CD4-positive, alpha-beta T cell (primary cell): ENCODE measurements at places on chromosomes 2 and 18.

- no peak for DNase-seq
These were observed 104.7 kb upstream of the FAM117B start for GRCh38 chr2:202530038-202530437.

- peak; percentile 1 for DNase-seq
These were observed 185.9 kb downstream of the PDE1A start for GRCh38 chr2:182240862-182241371.

DNA sequence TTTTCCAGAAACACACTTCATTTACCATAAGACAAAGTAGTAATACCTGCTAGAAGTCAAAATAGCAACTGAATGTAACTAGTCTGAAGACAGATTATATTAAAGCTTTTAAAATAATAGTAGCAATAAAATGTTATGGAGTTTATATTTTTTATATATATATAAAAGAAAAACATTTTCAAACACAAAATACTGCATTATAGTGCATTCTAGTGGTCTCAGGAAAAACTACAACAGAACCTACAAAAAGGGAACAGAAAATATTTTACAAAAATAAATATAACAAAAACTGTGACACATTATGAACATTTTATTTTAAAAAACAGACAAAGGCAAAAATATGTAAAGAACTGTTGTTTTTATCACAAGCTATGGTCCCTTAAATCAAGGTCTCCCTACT, 48.0 kb downstream of the STRN start:
- DNase-seq, result no peak

DNA sequence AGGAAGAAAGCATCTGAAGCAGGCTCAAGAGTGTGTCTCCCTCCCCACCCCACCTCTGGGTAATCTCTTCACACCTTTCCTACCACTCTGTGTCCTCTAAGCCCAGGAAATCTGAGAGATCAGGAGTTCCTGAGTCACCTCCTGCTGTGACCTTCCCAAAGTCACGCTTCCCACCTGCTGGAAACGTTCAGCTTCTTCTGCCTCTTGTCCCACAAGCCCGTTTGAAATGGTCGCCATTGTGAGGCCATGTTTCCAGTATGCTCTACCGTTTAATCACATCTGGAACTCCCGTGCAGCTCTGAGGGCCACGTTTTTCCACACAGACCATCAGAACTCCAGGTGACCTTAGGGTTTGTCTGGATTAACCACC, 25.9 kb downstream of the GREB1 start:
- no peak for DNase-seq

DNA sequence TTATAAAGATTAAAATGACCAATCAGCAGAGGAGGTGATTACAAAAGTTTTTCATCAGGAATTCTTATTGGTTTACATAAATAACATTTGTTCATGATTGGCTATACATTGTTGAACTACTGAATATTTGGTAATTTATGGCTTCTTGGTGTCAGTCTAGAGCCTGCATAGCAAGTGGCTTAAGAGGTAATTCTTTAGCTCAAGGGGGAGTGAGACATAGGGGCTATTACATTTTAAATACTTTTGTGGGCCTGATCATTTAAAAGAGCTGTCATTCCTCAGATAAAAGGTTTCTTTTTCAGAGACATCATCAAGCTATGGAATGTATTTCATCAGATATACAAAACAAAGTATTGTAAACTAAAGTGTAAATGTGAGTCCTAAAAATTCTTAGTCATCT, 373.8 kb downstream of the EPHA4 start:
- DNase-seq, result no peak

GRCh38 chr2:239943571-239943970, 81.6 kb downstream of the NDUFA10 start:
- no peak for DNase-seq

GRCh38 chr2:135304694-135305093, 226.3 kb downstream of the ZRANB3 start:
- DNase-seq, result no peak

DNA sequence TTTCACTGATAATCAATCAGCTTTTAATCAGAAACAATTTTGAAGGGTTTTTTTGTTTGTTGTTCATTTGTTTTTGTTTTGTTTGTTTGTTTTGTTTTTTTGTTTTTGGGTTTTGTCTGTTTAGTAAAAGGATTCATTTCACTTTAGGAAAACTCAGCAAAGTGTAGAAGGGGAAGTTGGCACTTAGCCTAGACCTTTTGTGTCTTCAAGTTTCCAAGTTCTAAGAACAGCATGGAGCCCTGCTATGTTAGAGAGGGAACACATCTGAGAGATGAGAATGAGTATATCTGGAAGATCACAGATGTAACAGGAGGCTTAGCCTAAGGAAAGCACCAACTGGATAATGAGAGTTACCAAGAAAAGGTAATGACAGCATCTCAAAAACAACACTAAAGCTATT, 501.5 kb downstream of the ERBB4 start:
- DNase-seq, result no peak

DNA sequence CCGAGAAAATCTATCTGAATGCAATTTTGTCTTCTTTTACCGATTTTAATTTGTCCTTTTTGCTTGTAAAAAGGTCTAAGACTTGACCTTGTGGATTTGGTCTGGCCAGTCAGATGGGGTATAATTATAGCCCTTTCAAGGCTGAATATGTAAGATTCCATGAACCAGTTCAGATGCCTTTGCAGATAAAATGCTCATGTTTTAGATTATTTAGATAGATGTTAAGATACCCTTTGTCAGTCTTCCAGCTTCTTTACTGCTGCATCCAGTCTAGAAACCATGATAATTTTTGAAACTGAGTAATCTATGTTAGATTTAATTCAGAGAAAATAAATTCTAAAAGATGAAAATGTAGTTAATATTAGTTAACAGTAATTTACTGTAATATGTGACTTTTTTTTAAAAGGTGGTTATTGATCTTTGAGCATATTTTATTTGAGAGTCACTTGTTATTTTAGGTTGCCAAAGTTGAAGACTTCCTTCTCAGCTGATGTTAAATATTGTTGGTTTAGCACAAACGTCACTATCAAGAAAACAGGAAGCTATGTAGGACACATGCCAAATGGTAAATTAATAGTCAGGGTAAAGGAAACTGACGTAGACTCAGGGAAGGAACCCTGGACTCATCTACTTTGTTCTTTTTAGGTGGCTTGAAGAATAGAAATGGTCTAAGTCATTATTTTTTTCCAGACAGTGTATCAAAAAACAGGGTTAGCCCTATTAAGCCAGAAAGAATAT, 29.8 kb downstream of the BABAM2 start:
- DNase-seq, result peak; percentile 84

- DNase-seq, result no peak
These were observed 47.2 kb downstream of the FAM124B start for GRCh38 chr2:224354632-224355211.

DNA sequence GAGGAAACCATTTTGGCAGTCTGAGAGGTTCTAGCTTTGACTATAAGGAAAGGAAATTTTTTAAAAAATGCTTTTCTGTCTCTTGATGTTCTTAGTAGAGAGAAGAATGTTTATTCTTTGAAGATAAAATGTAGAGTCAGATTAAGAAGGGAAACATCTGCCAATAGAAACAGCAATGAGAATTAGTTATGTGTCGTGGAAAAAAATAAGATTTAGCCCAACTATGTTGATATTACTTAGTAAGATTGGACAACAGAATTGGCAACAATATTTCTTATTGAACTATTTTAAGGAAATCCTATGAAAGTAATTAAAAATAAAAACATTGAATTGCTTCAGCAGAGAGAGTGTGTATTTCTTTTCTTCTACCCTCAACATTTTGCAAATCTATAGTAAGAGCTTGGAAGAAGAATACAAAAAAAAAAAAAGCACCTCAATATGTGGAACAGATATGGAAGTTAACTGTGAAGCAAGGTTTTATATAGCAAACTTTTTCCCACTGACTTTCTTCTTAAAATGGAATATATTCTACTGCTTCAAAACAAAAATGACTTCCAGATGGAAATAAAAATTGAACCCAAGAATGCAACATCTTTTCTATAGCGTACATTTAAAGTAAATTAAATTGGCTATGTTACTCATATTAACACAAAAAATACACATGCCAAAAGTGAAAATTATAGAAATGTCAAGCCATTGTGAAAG, 177.9 kb downstream of the FAM124B start:
- no peak for DNase-seq

DNA sequence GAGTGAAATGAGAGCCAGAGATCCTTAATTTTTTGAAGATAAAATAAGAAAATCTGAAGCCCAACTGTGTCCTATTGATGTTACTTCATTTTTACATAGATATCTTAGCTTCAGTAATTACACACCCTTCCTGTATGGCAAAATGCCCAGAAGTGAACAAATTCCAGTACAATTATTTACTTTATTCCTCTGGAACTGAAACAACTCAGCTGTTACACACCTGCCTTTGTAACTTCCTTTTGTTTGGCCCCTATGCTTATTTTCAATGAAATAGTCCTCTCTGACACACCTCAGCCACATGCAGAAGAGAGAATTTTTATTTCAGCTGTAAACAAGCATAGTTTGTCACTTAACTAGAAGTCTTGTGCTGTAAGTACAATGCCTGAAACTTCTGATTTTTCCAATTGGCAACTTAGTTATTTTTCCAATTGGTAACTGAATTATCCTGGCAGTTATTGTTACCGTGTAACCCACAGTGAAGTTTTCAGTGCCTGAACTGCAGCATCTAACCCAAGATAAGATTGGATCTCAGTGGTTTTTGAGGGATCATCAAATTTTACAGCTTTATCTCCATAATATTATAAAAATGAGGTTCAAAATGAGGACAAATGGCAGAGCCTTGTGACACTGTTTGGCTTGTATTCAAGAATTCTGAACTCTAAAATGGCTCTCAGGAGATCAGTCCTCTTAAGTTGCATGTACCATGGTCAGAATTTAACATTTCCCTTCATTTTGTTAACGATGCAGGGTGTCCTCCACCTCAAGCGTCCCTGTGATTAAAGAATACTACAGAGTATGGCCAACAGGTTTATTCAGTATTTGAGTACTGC, 82.6 kb downstream of the PKP4 start:
- no peak for DNase-seq
